Esophagus squamous epithelium (tissue), 5 donors: ENCODE measurements at places on chromosomes 5 and 9.

DNA sequence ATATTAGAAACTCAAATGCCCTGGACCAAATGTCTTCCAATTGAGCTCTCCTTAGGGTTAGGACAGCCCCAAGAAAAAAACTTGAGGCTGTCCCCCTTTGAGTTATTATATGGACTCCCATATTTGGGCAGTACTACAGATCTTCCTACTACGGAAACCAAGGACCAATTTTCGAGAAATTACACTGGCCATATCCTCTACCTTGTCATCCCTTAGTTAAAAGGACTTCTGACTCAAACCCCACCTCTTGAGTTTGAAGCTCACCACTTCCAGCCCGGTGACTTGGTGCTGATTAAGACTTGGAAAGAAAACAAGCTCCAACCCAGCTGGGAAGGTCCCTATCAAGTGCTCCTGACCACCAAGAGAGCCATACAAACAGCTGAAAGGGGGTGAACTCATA lies 497.0 kb upstream of the GRAMD2B start:
- no peak for DNase-seq

DNA sequence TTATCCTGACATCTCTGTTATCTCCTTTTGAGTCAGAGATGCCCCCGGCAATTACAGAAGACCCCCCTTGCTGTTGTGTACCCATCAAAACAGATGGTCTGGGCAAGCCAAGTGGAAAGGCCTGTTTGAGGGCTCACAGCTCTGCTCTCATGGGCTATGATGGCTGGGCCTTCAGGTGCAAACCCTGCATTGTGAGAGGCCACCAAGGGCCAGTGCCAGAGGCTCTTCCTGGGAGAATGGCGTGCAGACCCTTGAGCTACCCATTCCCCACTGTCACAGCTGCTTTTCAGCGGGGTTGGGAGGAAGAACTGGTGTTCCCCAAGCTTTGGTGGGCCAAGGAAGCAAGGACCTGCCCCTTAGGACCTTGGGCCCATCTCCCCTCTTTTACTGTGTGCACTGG lies 174.7 kb upstream of the PPP1R26 start:
- DNase-seq: no peak

GRCh38 chr5:143030349-143030748 lies 260.2 kb downstream of the ARHGAP26 start:
- no peak for DNase-seq

DNA sequence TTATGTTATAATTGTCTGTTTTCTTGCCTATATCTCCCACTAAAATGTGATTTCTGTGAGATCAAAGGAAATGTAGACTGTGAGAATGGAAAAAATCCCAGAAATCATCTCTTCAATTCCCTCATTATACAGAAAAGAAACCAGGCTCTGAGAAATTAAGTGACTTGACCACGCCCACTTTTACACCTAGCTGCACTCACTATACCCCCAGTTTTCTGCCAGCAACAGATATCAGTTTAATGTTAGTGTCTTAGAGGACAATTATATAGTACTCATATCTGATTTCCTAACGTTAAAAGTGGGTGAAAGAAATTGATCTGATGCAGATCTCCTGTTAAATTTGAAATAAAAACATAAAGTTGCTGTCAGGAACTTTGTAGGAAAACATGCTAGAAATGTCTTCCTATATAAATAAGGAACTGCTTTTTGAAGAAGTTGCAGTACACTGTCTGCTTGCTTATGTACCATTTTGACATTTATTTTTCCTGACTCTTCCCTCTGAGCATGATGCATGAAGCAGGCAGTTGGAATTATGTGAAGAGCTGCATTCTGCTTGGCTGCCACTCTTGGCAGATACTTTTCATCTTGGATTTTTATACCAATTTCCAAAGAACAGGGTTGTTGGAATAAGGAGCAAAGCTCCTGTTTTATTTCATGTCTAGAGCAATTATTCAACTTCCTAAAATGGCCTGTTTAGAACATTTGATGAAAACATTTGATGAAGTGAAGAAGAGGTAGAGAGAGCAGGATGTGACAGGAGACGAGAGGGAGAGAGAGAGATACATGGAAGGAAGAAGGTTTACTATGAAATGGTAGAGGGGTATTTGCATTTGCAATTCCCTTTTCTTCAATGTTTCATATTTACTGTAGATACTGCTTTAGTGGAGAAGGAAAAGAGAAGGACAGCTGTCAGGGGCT lies 57.3 kb upstream of the RICTOR start:
- DNase-seq: no peak

- no peak for DNase-seq
Observed at GRCh38 chr9:114301798-114302565, 20.9 kb upstream of the ORM1 start.

GRCh38 chr5:93576994-93577853 lies 3.8 kb downstream of the NR2F1-AS1 start:
- no peak for DNase-seq

DNA sequence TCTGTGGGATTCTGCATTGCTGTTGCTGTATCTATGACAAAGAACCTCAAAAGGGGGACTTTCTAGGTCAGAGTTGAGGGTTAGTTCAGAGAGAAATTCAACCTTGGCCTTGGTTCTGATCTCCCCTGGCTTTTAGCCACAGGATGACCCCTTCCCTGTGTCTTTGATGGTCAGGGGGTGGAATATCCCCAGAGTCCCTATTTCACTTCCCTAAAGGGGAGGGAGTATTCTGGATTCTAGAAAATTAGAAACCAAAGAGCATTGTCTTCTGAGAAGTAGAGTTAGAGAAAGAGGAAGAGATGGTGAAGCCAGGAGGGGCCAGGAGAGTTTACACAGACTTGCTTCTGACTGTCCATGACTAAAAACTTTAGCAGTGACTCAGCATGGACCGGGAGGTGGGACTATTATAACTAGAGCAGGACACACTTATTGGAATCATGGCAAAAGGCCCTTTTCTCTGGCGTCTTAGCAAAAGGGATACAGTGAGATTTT lies 56.2 kb upstream of the LPAR1 start:
- DNase-seq: no peak

DNA sequence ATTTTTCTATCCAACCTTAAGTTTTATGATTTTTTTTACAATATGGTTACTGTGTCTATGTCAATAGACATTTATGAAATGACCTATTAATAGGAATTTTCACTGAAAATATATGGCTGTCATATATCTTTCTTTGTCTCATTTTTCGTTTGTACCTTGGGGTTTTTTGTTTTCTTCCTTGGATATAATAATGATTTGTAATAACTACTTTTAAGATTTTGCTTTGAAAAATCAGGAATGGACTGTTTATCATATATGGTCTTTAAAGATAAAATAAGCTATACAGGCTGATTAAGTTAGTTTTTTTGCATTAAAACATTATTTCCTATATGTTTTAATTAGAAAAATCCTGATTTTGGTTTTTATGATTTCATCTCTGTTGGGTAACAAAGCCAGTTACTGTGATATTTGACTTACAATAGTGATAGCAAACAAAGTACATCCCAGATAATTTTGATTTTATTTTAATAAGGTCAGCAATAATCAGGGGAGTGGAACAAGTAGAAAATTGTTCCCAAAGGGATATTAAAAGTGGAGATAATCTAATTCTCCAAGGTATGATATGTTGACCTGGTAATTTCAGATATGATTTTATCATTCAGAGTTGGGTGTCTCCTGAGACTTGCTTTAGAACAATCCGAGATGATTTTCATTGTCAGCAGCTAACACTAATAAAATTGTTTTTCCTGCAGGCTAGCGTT lies 10.3 kb downstream of the NR4A3 start:
- no peak for DNase-seq

- no peak for DNase-seq
Observed at GRCh38 chr5:84445049-84445685, 60.5 kb upstream of the EDIL3 start.

GRCh38 chr5:61881821-61882487 lies 424.1 kb upstream of the KIF2A start:
- DNase-seq: no peak

DNA sequence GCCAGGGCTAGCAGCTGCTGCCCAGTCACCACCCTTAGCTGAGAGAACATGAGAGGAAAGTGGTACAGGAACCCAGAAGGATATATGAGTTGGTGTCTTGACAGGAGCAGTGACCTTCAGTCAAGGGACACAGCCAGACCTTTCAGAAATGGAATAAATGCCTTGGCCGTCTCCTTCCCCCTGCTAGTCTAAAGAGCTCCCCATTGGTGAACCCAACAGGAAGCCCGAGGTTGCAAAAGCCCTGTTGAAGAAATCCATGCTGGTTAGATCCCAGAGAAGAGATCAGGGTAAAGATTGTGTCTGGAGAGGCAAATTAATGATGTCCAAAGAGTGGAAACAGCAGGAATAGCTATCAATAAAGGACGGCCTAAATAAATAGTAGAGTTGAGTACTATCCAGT lies 244.5 kb downstream of the NR3C1 start:
- no peak for DNase-seq

- DNase-seq: no peak
Observed at GRCh38 chr9:14640967-14641366, 52.3 kb downstream of the ZDHHC21 start.
